ENCODE measurements at places on chromosomes 7 and 10.

DNA sequence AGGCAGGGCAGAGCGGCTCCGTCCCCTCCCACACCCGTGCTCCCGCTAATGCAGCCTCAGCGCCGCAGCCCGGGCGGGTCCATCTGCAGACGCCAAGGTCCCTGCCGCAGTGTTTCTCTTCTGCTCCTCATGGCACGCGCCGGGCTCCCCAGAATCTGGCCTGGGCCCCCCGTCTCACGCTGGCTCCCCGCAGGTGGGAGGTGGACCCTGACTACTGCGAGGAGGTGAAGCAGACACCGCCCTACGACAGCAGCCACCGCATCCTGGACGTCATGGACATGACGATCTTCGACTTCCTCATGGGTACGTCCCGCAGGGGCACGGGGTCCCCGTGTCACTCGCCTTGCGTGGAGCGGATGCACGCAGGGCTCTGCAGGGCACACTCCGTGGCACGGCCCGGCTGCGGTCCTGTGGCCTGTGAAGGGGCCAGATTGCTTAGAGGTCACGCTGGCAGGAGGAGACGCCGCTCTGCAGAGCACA, 33.5 kb upstream of the FOXL3 start:
- DNase-seq: no peak

DNA sequence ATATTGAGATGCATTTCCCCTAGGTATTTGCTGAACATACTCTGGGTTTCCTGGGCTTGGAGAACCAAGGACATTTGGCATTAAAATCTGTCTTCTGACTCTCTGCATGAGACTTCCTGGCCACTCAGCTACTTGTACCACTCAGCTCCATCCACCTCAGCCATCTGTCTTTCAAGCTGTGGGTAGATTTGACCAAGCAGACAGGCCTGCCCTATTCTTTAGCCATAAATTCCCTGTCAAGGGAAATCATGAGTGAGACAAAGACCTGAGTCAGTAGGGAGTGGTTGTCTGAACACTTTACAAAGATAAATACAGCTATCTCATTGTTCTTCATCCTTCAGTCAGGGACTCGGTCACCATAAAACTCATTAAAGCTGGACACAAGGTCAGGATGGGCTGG, 399.1 kb downstream of the GPAM start:
- DNase-seq: no peak

- DNase-seq: peak; percentile 56
These were observed 76.6 kb upstream of the HGF start for GRCh38 chr7:81846398-81846797.

DNA sequence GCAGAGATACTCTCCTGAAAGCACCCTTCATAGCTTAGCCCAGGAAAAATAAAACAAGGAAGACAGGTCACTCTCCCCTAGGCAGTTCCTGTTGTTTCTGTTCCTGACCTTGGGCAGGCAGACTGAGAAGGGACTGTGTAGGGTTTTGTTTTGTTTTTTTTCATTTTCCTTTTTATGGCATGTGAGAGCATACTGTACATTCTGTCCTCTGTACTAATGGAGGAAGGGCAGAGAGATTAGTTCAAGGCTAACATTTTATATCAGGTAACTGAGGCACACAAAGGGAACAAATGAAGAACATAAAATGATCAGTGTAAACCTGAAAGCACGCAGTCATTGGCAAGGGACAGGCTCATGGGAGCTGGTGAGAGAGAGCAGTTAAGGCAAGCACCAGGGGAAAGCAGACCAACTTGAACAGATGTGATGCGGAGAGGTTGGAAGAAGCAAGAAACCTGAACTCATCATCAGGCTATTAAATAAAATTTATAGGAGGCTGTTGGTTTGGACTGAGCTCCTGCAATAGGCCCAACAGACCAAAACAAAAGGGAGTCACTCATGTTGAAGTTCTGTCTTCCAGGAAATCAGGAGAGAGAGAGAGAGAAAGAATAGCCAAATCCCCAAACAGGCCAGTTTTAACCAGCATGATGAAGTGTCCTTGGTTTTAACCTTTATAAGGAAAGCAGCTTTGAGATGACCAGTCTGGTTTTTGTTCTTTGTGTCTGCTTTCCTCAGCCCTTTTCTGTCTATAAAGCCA, 34.1 kb upstream of the PDCD4 start:
- no peak for DNase-seq

DNA sequence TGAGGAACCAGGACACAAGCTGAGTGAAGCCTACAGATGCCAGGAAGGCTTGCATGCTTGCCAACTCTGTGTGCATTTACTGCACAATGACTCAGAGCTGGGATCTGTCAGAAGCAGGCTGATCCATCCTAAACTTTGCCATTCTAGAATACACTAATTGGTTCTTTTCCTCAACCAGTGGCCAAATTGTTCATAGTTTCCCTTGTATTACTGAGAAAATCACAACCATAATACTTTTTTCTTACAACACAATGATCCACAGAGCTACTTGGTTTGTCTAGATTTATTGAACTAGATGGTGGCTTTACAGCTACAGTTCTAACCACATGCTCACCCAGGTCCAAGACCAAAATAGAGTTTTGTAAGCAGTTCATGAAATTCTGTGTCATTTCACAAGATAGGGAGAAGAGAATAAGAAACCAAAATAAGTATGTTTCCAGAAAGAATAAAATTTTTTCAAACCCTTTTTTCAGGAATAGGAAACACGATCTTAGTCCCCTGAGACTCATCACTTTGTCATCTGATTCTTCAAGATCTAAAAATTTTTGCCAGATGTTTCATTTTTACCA, 21.0 kb upstream of the LRRC17 start:
- peak; percentile 78 for DNase-seq

- DNase-seq: no peak
These were observed 336.4 kb upstream of the TMEM229A start for GRCh38 chr7:124369310-124369709.

DNA sequence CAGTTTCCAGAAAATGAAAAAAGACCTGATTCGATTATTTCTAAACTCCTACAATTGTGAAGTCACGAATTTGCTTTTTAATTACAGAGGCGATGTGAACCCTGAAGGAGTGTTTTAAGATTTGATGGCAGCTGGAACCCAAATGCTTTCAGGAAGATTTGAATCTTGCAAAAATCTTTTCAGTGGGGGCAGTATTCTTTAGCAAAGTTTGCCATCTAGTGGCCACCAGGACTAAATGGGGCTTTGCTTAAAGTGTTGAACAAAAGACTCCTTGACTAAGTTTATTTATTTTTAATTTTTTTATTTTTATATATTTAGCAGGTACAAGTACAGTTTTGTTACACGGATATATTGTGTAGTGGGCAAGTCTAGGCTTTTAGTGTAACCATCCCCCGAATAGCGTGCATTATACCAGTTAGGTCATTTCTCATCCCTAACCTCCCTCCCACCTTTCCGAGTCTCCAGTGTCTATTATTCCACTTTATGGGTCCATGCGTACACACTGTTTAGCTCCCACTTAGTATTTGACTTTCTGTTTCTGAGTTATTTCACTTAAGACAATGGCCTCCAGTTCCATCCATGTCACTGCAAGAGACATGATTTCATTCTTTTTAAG, 98.8 kb downstream of the CACNB2 start:
- peak; percentile 8 for DNase-seq

DNA sequence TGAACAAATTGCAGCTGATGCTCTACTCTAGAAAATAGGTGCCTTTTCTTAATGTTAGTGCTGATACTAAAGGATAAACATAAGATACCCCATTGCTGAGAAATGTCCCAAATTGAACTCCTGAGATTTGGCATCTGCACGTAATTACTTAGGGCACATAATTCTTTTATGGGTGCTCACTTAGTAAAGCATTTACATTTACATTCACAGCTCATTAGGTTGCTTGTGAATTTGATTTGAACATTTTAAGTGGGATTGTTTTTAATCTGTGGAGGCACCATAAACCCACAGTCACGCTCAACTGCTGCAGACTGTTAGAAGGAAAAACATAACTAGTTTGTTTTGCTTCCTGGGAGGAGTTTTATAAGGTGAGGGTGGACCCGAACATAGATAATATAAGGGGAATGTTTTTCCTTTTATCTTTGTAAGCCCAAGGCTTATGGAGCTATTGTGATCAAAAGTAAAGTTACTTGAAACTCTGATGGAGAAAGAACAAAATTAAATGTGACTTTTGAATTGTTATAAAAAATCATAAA, 560.8 kb downstream of the REEP3 start:
- no peak for DNase-seq

GRCh38 chr10:85557077-85557476, 809.5 kb downstream of the GRID1 start:
- peak; percentile 73 for DNase-seq

DNA sequence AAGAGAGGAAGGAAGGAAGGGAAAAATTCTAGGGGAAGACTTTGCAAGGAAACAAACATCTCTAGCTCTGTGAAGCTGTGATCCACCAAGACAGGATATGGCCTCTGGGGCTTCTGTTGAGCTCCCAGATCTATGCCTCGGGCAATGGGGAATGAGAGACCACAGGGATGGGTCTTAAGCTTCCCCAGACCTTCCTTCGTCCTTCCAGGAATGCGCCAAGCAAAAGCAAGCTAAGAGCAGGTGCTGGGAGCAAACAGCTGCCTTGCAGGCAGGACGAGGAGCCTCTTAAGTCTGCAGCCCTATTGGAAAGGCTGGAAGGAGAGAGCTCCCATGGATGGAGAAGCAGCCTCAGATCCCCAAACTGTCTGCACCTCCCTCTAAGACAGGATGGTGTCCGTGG, 21.9 kb upstream of the ELN start:
- DNase-seq: peak; percentile 43

Measured in skeletal muscle cell (primary cell).